ENCODE measurements at places on chromosomes 3 and 15.

DNA sequence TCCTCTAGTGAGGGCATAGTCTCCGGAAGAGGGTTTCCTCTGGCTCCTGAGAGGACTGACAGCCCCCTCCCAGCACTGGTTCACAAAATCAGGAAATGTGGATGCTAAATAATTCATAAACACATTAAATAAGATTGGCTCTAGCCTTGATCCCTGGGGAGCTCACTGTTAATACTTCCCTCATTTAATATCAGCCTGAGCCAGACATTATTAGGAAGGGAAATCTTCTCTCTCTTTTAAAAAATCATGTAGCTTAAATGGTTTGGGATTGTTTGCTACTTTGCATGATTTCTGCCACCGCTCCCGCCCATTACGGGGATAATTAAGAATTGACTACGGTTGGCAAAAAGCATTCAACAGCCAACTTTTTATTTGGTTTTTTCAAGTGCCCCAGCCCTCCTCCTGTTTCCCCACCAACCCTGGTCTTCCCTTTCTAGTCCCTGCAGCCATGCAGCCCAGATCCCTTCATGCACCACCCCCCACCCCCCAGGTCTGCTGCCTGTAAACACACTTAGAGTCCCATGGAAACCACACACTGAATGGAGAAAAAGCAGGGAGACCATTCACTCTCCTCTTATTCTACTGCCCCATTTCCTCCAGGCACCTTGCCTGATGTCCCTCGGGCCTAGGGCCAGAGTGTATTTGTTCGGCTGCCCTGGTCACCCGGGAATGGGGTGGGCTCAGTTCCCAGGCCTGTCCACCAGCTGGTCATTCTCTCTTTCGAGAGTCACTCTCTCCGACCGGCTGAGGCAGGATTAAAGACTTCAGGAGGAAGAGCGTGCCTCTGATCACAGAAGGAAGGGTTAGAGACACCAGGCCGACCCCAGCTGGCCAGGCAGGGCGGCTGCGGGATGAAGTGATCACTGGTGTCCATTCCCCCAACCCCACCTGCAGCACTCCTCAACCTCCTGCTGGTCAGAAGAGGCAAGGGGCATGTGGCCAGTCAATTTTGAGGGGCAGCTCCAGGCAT lies 45.1 kb downstream of the SEMA5B start:
- no peak for DNase-seq

DNA sequence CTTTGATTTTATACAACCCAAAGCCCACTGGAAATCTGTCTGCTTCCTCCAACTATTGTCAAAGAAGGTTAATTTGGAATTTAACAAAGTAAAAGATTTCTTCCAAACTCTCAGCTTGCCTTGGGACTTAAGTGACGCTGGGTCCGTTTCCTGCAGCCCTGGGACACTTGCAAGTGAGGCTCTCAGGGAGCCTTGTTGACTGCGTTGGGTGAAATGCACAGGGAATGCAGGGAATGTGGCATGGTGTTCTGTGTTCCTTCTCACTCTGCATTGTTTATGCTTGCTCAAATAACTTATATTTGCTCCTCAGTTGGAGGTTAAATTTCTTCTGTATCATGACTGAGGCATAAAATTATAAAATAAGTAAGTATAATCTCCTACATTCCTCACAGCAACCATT lies 60.9 kb upstream of the TJP1 start:
- DNase-seq, result no peak

DNA sequence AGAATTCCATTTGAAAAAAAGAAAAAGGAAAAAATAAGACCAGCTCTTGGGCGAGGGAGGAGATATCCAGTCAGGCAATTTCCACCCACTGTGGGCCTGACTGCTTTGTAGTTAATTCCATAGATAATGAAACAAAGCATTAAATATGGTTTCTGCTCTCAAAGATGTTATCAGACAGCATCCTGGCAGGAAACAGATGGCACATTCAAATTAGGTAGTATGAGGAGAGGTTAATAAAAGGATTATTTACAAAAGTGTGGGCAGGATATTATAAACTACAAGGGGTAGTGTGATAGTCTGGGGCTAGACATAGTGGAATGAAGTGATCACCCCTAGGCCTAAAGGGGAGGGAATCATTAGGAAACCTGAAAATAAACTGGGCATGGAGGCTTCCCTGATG lies 193.2 kb downstream of the CLSTN2 start:
- no peak for DNase-seq

DNA sequence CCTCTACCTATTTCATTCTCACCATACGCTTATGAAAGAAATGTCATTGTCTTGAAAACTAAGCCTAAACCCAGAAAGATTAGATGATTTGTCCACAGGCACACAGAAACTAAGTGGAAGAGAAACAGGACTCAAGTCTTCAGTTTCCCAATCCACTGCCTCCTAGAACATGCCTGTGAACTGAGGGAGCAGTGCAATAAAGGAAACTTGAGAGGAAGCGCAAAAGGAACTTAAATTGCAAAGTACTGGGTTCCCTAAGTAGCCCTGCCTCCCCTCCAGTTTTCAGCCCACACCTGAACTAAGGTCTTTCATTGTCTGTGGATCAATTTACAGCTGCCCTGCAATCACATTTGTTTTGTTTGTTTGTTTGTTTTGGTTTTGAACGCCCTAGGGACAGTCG lies 56.7 kb upstream of the TSEN2 start:
- DNase-seq, result no peak

- DNase-seq, result no peak
Measured at GRCh38 chr15:39052323-39052705, 487.7 kb upstream of the RASGRP1 start.
